ENCODE measurements at places on chromosomes 5 and 9.
A peak's percentile ranks its signal among the peaks of the same experiment; 100 is the strongest.

GRCh38 chr9:84759804-84760203 lies 90.3 kb downstream of the NTRK2 start:
- H3K27me3 ChIP-seq = peaks cover 4% of the 10 kb centered on the region
- no peaks in the 10 kb centered on the region for H3K36me3 ChIP-seq
- H3K27ac ChIP-seq = peak overlapping the region; percentile 90
- peaks cover 25% of the 10 kb centered on the region for H3K4me1 ChIP-seq
- H3K4me3 ChIP-seq = peak overlapping the region; percentile 77

DNA sequence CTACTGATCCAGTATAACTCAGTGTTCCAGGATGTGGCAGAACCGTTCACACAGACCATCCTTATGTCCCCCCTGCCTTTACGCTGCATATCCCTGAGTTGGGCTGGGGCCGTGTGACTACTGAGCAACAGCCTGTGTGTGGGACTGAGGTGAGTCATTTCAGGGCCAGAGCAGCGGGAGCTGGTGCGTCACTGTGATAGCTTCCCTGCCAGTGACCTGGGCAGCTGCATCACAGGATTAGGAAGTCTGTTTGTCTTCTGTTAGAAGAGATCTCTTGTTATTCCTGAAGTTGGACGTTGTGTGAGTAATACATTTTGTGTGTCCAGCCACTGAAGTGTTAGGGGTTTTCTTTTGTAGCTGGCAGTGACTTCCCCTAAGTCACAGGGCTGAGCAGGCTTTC lies 35.6 kb downstream of the TPPP start:
- H3K4me3 ChIP-seq = no peak overlapping the region
- peaks cover 3% of the 10 kb centered on the region for H3K4me1 ChIP-seq

DNA sequence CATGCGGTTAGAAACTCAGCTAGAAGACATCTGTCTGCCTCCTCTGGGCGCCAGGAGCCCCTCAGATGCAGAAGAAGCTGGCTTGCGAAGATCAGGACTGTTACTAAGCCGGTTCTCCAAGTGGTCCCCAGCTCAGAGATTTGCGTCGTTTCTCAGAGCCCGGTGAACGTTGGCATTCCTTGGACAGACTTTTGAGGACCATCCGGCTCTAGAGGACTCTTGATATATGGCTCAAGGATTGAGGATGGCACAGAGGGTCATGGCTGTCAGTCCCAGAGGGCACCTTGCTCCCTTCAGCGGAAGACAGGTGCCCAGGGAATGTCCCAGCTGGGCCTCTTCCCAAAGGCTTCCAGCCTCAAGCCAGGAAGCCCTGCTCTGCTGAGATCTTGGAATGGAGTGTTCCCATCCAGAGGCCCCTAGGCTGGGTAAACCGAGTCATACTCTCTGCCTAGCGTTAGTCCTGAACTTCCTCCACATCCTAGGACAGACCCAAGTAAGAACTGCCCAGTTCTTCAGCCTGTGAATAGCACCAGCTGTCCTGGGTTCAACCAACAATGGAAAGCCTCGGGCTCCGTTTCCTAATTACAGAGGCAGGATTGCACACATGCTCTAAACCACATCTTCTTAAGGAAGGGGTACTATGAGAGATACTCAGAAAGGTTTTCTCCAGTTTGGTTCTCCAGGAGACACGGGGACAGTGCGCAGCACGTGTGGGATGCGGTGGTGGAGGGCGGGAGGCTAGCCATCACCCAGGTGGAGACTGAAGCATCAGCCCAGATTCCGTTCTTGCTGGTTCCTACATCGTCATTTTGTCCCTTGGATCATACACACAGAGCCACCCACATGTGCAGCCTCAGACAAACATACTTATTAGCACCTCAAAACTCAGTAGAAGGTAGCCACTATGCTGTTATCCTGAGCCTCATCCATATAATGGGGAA lies 51.4 kb downstream of the ZNF354C start:
- H3K4me1 ChIP-seq = no peaks in the 10 kb centered on the region
- H3K27ac ChIP-seq = no peak overlapping the region
- H3K36me3 ChIP-seq = no peaks in the 10 kb centered on the region
- H3K4me3 ChIP-seq = no peak overlapping the region

GRCh38 chr5:1488882-1489680 lies 34.7 kb downstream of the LPCAT1 start:
- H3K36me3 ChIP-seq = no peaks in the 10 kb centered on the region
- H3K4me3 ChIP-seq = peak overlapping the region; percentile 61
- DNase-seq = no peak
- H3K27me3 ChIP-seq = no peaks in the 10 kb centered on the region

DNA sequence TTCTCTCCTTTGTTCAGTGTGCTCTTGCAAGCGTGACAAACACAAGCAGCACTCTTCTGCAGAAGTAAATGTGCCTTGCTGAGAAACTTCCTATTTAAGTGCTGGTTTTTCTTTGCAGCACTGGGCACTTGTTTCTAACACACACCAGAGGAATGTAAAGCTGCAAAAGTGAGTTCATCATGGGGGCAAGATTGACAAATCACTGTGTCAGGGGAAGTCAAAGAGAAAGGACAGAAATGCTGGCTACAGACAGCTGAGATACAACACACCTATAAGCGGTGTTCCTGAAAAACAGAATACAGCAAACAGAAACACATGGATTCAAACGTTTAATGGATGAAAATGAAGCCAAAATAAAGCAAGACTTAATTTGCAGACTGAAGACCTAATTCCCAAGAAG lies 19.6 kb downstream of the ROR2 start:
- no peaks in the 10 kb centered on the region for H3K36me3 ChIP-seq
- peaks cover 3% of the 10 kb centered on the region for H3K4me1 ChIP-seq
- no peak for DNase-seq
- no peak overlapping the region for H3K4me3 ChIP-seq
